ENCODE measurements at places on chromosomes 7 and 10.

- no peak for DNase-seq
These were observed 26.4 kb downstream of the YAE1 start for GRCh38 chr7:39592586-39592985.

GRCh38 chr7:94623820-94624219, 32.1 kb downstream of the SGCE start:
- no peak for DNase-seq

DNA sequence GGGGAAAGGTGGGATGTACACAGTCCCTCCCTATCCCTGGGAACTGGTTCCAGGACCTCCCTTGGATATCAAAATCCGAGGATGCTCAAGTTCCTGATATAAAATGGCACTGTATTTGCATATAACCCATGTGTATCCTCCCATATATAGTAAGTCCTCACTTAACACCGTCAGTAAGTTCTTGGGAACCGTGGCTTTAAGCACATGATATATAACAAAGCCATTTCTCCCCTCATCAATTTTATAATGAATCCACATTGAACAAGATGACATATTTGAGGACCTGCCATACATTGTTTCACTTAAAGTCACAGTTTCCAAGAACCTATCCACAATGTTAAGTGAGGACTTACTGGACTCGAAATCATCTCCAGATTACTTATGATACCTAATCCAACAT, 5.4 kb downstream of the CRYGN start:
- DNase-seq = no peak

- DNase-seq = no peak
These were observed 950.8 kb upstream of the C7orf33 start for GRCh38 chr7:147639751-147640150.

DNA sequence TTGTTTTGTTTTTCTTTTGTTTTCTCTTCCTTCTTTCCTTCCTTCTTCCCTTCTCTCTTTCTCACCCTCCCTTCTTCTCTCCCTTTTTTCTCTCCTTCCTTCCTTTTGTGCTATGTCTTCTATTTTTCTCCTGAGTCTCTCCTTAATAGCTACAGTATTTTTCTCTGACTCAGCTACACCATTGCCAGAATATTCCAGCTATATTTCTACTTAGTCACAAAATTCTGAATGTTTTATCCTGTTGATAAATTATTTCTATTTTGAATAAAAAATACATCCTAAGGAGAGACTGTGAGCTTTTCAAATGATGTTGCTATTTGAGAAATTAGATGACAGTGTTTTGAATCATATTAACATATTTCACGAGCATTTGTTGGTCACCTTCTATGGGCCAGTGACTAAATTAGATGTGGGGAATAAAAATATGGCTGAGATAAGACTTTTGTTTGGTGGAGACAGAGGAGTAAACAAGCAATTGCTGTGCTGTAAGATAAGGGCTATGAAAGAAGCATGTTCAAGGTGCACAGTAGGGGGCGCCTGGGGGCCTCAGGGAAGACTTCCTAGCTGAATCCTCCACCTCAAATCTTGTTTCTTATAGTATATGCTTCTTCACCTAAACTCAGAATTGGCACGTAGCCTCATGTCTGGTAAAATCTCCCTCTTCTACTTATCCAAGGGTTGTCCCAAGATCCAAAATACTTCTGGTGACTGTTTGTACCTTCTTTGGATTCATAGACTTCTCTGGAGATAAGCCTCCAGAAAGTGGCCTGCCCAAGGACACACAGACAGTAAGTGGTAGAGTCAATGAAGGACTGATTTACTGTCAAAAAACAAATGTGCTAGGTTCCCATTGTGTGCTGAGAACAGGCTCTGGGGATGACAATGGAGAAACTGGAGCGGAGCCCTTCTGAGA, 115.5 kb upstream of the CREB5 start:
- DNase-seq = no peak

DNA sequence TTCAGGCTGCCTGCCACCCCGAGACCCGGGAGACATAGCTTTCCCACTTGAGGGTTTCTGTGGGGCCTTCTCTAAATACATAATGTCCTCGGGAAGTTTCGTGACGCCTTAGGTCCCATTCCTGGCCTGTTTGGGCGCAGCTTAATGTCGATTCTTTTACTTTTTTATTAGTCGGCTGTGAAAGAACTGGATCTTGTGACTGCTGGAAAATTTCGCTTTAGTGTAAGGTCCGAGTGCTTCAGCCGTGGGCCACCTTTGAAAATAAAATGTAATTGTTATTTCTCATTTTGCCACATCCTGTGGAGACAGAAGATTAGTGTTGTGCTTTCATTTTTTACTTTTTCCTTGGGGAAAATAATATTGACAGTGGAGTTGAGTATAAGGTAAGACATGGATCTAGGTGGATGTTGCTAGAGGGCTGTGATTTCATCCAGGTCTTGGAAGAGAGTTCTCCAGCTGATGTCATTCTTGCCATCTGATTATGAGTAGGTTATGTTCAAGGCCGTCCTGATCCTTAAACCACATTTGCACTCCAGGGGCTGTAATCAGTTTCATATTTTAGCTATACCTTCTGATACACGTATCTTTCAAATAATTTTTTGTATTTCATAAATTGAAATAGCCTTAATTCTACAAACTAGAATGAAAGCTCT, 830 bp downstream of the RAB18 start:
- no peak for DNase-seq

Data from 8988T (cell line).